Adipose tissue (tissue), 3 donors: ENCODE measurements at places on chromosomes 7 and 10. TPM values are rescaled to one million over a fixed set of nuclear protein-coding genes. Genes with fewer than 3 reads are reported as not detected.

Gene DYNC1I1
- polyA plus RNA-seq = 0.58 TPM

Gene OR2A7
- polyA plus RNA-seq = 0.67 TPM

Gene PPP1R3C
- polyA plus RNA-seq = 2.9 TPM

Gene SPAG6
- not detected for polyA plus RNA-seq

Gene RAB11FIP2
- polyA plus RNA-seq = 4.2 TPM
